ENCODE measurements at places on chromosomes 3 and 15.

DNA sequence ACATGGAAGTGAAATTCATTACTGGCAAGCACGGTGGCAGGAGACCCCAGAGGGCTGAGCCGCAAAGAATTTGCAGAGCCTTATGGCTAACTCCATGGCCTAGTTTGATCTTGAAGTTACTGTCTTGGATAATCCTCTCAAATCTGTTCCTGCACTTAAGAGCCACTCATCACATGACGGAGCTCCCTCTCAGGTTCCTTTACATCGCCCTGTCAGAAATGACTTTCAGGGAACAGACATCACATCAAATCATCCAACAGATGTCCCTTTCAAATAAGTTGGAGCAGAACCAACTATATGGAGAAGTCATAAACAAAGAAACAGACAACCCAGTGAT is 328.8 kb upstream of the THBS1 start:
- no peak for DNase-seq

DNA sequence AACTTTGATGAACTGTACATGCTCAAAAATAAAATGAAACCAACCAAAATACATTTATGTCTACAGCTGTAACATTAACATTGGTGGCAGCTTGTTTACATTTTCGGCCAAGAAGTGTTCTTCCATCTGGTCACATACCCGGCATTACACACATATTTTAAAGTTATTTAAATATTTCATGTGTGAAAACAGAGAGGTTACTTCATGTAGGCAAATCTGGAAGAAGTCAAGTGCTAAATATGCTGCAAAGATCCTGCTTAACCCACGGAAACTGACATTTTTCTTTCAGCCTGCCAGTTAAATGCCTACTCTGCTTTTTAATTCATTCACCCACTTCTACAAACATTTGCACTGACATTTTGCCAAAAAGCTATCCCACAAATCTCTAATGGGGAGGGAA is 69.7 kb downstream of the MB21D2 start:
- DNase-seq = no peak

DNA sequence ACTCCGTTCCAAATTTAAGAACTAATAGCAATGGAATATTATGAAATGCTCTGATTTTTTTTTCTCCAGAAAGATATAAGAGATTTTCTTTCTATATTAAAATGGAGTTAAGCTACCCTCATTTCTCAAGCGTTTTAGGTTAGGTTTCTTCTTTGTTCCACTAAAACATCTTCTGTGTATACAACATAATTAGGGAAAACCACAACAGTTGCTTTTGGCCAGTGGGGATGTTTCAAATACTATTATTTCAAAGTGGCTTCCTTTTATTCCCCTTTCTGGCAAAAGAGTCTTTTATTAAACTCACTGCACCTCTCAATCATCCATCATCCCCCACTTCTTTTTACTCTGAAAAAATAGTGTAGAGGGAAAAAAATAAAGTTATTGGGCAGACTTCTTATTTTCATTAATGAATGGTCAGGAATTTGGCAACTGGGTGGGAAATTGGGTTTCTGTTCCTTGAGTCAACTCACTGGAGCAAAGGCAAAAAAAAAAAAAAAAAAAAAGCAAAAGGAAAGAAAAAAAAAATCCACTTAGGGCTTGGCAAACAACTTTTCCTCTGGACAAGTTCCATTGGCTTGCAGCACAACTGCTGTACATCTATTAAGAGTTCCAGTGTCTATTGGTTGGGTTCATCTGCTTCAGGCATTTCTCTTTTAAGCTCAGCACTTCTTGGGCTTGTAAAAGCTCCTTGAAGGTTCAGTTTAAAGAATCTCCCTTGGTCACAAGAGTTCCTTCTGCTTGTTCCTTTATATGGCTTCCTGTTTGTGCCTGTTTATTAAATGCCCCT is 963.4 kb downstream of the ROBO1 start:
- no peak for DNase-seq

- DNase-seq = no peak
Measured at GRCh38 chr3:171939578-171939977, 96.4 kb downstream of the TMEM212 start.

DNA sequence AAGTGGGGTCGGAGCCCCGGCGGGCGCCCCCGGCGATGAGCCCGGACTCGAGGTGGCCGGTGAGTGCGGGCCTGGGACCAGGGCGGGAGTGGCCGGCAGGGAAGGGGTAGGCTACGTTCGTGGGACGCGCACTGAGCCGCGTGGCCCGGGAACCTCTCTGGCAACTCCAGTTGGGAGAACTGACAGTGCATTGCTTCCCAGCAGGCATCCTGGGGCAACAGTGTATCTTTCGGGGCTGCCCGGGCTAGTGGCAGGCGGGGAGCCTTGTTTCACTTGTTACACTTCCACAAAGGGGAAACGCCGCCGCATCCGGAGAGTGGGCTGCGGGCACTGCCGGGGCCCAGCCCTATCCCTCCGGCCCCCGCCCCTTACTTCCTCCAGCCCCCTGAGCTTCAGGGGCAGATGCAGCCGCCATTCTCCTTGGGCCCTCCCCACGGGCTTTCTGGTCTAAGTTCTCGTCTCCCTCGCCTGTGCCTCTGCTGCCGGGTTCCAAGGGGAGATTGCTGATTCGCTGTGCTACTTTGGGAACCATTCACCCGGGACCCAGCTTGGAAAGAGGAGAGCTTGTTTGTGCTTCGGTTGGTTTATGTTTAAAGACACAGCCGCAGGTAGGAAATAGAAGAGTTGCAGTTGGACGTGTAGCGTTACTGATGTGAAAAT is 675 bp downstream of the BRPF1 start:
- no peak for DNase-seq

DNA sequence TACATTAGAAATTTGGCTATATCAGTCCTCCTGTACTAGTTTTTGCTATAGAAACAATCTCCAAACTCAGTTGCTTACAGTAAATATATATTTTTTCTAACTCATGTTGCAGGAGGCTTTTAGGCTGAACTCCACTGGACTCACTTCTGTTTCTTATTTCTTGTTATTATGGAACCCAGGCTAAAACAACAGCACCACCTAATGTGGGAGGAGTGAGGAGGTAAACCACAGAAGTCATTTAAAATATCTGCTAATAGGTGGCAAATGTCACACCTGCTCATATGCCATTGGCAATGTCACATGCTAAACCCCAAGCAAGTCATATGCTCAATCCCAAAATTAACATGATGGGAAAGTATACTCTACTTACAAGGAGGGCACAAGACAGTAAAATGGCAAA is 462.2 kb downstream of the PLOD2 start:
- no peak for DNase-seq

DNA sequence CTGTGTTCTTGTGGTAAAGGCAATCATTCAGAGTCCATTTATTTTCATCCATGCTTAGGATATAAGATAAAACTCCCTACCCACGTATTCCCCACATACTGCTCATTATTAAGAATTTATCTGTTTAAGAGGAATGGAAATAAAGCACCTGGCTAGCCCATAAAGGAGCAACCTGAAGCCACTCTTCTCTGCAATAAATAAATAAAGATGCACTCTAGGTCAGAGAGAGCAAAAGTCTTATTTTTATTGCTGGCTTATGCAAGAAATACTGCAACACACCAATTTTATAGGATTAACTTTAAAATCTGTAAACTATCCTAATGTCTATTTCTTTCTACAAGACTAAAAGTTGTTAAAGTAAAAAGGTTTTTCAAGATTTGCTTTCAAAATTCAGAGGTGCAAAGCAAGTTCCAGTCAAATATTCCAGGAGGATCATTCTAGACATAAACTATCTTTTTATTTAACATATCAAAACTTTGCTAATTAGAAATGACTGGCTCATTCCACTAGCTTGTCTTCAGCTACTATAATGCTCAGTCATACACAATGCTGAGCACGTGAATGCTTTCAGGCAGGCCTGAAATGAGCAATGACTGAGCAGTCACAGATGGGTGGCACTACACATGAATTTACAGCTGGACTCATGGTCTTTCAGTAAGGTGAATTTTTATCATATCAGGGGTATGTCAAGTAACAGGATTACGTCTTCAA is 7.1 kb downstream of the TJP1 start:
- DNase-seq = no peak

GRCh38 chr3:107987036-107987939 is 103.5 kb downstream of the CD47 start:
- no peak for DNase-seq

GRCh38 chr15:67884514-67885174 is 44.8 kb upstream of the RNU6-1 start:
- peak; percentile 45 for DNase-seq

DNA sequence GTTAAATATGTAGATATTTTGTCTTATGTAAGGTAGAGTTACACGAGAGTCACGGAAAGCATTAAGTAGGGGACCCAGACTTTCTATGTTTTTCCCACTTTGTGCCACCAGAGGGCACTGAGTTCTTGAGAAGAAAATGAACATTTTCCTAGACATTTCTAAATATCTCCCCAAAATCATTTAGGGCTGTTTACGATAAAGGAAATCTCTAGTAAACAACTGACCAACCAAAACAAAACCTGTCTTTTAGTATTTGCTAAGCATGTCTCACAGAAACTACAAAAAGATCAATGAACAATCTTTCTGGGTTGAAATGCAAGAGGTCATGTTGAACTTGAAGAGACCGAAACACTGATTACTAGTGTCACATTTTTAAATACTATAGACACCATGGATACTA is 16.1 kb downstream of the POU1F1 start:
- DNase-seq = no peak

GRCh38 chr3:38140326-38141172 is 2.1 kb downstream of the MYD88 start:
- DNase-seq = no peak

GRCh38 chr3:134287512-134287911 is 36.9 kb upstream of the RYK start:
- no peak for DNase-seq

- DNase-seq = no peak
Measured at GRCh38 chr3:27758083-27758482, 36.0 kb upstream of the EOMES start.

GRCh38 chr3:155227141-155227540 is 66.3 kb downstream of the STRIT1 start:
- no peak for DNase-seq

DNA sequence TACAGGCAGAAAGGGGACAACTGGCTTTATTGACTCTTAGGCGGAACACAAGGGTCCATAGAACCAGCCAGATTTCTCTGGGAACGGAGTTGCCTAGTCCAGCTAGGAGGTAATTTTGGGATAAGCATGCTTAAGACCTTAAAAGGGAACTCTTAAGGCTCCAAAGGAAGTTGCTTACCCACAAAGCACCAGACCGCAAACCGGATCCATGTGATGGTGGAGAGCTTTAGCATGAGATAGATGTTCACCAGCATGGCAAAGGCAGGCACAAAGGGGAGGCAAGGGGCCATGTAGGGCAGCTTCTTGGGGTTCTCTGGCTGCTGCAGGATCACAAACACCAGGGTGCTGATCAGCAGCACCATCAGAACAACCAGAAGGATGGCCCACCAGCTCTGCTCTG is 61.4 kb downstream of the CLDN11 start:
- DNase-seq = no peak

DNA sequence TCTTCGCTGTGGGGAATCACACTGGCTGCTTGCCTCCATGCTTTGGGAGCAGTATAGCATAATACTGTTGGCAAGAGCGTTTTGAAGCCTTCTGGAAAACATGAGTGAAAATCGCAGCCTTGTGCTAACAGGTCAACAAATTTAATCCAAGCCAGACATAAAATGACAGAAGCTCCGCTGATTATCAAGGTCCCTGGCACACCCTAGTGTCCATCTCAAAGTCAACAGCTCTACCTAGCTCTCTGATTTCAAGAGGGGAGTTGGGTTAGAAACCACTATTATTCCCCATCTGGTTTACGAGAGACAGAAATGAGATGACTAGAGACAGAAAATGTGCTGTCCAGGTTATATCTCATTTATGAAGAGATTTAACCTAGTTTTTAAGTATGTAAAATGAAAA is 73.6 kb upstream of the MDFIC2 start:
- DNase-seq = no peak

- no peak for DNase-seq
Measured at GRCh38 chr3:46863261-46863782, at the start of gene MYL3. Gene MYL3, minus strand, starts transcription at chr3:46863444. Its CDS starts 54 bp downstream, at chr3:46863390.

DNA sequence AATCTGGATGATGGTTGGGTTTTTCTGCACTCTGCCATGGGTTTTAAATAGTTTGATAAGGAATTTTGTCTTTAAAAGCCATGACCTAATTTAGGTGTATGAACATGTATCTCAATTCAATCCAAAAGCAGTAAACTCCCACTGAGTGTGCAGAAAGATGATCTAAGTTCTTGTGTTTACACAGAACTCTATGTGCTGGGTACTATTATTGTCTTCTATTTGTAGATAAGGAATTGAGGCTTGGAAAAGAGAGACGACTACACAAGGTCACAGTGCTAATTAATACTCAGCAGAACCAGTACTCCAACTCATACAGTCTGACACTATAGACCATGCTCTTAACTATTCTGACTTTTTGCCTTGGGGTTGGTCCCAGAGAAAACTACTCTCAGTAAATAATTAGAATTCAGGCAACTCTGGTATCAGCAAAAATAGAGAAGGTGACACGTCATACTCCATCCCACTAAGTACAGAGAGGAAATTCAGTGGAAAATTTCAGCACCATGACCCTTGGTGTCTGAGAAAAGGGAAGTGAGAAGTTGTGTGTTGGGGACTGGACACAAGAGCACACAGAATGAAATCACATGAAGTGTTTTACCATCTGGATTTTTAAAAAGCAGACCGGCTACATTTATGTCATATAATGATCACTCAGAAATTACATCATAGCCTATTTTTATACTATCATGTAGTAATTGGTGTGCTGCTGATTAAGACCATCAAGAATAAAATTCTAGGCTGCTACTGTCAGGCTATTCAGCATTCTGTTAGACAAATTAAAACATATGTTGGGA is 18.3 kb upstream of the MYH15 start:
- DNase-seq = no peak

- no peak for DNase-seq
Measured at GRCh38 chr3:119657887-119658702, 2.3 kb downstream of the POPDC2 start.

DNA sequence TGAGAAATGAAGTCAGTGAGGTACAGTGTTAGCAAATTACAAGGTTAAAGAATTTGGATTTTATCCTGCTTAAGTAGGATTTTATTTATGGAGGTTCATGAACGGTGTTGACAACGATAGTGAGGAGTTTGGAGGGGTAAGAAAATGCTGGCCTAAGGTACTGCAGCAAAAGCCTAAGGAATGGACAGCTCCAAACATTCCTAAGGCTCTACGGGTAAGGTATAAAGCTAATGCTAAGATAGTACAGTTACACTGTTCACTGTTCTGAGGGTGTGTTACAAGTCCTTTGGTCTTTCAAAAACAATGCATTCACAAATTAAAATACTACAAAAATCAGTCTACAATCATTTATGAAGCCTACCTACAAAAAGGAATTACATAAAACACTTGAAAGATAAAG is 7.3 kb downstream of the MTMR10 start:
- DNase-seq = no peak

GRCh38 chr15:68819495-68820294 is 1.0 kb downstream of the ANP32A start:
- DNase-seq = peak; percentile 48

- DNase-seq = no peak
Measured at GRCh38 chr3:48514431-48515227, 10.7 kb upstream of the SHISA5 start.
